ENCODE measurements at places on chromosomes 12 and 14.

DNA sequence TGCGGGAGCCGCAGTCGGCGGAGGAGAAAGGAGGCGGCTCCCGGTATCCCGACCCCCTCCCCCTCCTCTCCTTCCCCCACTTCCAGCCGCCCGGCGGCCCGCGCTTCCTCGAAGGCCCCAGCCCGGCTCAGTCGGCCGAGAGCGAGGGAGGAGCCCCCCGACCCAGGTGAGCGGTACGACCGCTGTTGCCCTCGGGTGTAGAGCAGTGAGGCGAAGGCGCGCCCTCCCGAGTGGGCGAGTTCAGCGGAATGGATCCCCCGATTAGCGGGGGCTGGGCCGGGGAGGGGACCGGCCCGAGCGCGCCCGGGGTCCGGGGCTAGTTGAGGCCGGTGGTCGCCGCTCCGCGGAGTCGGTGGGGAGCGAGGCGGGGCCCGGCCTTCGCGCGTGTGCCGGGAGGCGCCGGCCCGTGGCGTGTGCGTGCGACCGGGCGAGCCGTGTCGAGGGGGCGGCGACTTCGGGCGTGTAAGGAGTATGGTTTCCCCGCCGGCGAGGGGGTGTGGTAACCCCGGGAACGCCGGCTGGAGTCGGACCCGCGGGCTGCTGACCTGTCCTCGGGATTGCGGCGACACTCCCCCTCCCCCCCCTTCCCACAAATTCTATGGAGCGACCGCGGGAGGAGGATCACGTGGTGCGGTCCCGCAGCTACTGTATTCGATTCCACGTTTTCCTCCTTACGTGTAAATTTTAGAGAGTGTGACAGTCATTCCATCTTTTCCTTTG is 501 bp downstream of the RIMKLB start:
- DNase-seq: peak; percentile 55
- H3K36me3 ChIP-seq: no peaks in the 10 kb centered on the region
- no peaks in the 10 kb centered on the region for H3K27me3 ChIP-seq
- no peaks in the 10 kb centered on the region for H3K4me1 ChIP-seq
- H3K4me3 ChIP-seq: peak overlapping the region; percentile 80
- peak overlapping the region; percentile 79 for H3K27ac ChIP-seq

- H3K27me3 ChIP-seq: no peaks in the 10 kb centered on the region
- no peaks in the 10 kb centered on the region for H3K4me1 ChIP-seq
- DNase-seq: no peak
- peaks cover 5% of the 10 kb centered on the region for H3K36me3 ChIP-seq
- H3K4me3 ChIP-seq: no peak overlapping the region
Observed at GRCh38 chr12:54239620-54240019, 40.3 kb downstream of the CBX5 start.

- H3K4me3 ChIP-seq: no peak overlapping the region
- DNase-seq: peak; percentile 95
- H3K4me1 ChIP-seq: peaks cover 51% of the 10 kb centered on the region
- peaks cover 35% of the 10 kb centered on the region for H3K36me3 ChIP-seq
Observed at GRCh38 chr12:108803428-108804105, 53.8 kb downstream of the SSH1 start.

DNA sequence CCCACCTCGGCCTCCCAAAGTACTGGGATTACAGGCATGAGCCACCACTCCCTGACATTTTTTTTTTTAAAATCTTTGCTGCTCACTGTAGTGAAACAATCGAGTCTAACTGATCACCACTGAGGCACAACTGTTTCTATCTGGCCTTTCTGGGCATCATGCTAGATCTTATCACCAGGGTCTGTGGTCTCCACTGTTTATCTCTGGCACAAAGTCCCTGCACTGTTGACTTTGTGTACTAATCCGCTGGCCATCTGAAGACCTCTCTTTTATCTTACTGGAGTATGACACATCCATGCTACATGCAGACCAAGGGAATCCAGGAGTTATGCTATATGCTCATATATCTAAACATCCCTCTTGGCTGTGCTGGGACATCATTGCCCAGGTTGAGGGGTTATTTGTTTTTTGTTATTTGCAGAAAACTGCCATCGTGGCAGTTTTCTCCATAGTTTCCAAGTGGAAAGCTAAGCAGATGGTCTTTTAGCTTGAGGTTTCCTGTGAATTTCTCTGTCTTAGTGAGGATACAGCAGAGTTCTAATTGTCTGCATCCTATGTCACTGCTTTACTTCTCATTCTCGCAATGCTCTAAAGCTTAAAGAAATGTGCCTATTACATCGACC is 456.9 kb downstream of the CCER1 start:
- H3K36me3 ChIP-seq: no peaks in the 10 kb centered on the region
- no peak overlapping the region for H3K27ac ChIP-seq
- H3K27me3 ChIP-seq: no peaks in the 10 kb centered on the region
- H3K4me3 ChIP-seq: no peak overlapping the region
- no peaks in the 10 kb centered on the region for H3K4me1 ChIP-seq

GRCh38 chr12:93838193-93838592 is 161.0 kb downstream of the CRADD start:
- peaks cover 2% of the 10 kb centered on the region for H3K4me1 ChIP-seq
- H3K36me3 ChIP-seq: no peaks in the 10 kb centered on the region
- no peaks in the 10 kb centered on the region for H3K27me3 ChIP-seq

DNA sequence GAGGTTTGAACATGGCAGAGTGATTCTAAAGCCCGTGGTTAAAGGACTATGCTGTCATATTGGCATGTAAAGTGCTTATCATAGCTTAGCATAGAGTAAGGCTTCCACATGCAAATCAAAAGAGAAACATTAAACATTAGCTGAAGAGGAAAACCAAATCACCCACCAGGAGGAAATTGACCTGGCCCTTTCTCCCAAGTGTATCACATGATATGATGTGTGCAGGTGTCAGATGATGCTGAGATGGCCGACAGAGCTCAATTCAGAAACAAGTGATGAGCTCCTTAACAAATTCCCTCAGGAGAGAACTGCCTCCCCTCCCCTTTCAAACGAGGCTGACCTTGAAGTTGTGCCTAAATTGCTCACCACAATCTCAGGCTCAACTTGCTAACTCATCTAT is 217.1 kb upstream of the BTG1 start:
- H3K4me3 ChIP-seq: no peak overlapping the region
- H3K27me3 ChIP-seq: no peaks in the 10 kb centered on the region
